ENCODE measurements at places on chromosomes 2 and 18. TPM values are rescaled to one million over a fixed set of nuclear protein-coding genes. Genes with fewer than 3 reads are reported as not detected.

Gene DCDC2C
- total RNA-seq: not detected

Gene OXER1
- total RNA-seq: 0.40 TPM

Gene VSNL1
- 65.6 TPM for total RNA-seq

Gene UPP2
- not detected for total RNA-seq

Gene PLEK
- total RNA-seq: 1.00 TPM

Gene DNAJB2
- 51.7 TPM for total RNA-seq

DNA sequence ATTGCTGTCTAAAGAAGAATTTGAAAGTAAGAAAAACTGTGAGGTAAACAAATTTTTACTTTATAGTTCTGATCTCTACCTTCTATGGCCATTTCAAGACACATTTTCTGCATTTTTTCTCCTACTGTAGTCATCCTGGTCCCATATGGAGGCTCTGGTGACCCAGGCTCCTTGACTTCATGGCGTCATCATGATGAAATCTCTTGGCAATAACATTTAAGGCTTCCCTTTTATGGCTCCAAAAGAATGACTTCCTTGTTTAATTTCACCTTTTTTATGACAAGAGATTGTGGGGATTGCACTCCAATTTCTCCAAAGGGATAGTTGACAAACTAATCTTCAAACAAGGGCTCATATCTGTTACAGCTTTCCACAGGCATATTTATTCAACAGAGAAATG is 143.0 kb upstream of the SCN7A start:
- no peak for ATAC-seq

GRCh38 chr2:112217854-112218253 is 37.0 kb downstream of the ZC3H8 start:
- ATAC-seq: no peak

- no peak for ATAC-seq
These were observed 154.9 kb downstream of the LNPK start for GRCh38 chr2:175847128-175847527.

DNA sequence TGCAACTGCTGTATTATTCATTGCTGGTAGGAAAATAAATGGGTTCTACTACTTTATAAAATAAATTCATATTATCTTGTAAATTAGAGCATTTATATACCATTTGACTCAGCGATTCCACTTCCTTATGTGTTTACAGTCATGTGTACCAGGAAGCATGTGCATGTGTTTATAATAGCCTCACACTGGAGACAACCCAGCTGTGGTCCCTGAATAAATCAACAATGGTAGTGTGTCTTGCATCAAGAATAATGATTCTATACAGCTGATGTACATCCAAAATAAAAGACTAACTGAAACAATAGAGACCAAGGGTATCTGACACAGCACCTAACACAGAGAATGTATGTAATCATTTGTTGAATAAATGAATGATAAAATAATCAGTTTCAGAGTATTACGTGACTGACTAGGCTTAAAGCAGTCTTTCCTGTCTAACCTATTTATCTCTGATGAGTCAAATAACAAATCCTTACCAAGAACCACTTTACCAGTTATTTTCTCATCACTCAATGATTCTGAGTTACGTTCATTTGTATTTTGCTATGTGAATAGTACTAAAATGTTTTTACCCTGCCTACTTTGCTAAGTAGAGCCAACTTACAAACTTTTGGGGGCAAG is 216.8 kb downstream of the UBE2E3 start:
- peak; percentile 33 for ATAC-seq

- no peak for ATAC-seq
These were observed 91.7 kb downstream of the SCN3A start for GRCh38 chr2:165112133-165112573.

- peak; percentile 50 for ATAC-seq
These were observed 18.9 kb upstream of the TMEM163 start for GRCh38 chr2:134737671-134738070.

DNA sequence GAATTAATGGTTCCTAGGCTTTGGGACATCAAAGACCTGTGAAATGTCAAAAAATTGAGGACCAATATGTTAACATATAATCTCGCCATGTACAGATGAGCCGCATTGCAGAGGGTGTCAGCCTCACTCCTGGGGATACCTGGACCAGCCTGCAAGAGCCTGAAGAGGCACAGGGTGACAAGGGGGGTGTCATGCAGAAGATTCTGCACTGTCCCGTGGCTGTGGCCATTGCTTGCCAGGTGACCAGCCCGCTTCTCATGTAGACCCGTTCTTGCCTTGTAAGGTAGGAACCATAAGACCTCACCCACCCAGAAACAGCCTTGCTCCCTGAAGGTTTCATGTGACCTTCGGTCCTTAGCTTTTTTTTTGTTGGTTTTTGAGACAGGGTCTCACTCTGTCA is 37.5 kb downstream of the TMEM37 start:
- ATAC-seq: no peak

DNA sequence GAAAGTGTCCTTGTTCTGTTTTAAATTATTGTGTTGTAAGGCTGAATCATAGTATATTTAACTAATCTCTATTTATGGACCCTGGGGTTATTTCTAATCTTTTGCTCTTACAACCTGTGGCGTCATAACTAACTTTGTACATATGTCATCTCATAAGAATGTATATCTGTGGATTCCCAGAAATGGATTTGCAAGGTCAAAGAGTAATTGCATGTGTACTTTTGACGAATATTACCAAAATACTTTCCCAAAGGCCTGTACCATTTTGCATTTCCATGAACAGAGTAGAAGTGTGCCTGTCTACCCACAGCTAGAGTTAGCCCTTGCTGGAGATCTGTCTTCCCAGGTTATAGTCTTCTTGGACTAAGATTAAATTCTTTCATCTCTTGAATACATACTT is 42.8 kb downstream of the SEMA4F start:
- ATAC-seq: peak; percentile 70

- no peak for ATAC-seq
These were observed 152.5 kb upstream of the HAAO start for GRCh38 chr2:42944779-42945415.

GRCh38 chr2:80326214-80326613 is 21.7 kb upstream of the LRRTM1 start:
- ATAC-seq: no peak

- ATAC-seq: no peak
These were observed 5.8 kb downstream of the NGEF start for GRCh38 chr2:233007270-233007669.

- no peak for ATAC-seq
These were observed 180.0 kb upstream of the MMADHC start for GRCh38 chr2:149767516-149767974.

DNA sequence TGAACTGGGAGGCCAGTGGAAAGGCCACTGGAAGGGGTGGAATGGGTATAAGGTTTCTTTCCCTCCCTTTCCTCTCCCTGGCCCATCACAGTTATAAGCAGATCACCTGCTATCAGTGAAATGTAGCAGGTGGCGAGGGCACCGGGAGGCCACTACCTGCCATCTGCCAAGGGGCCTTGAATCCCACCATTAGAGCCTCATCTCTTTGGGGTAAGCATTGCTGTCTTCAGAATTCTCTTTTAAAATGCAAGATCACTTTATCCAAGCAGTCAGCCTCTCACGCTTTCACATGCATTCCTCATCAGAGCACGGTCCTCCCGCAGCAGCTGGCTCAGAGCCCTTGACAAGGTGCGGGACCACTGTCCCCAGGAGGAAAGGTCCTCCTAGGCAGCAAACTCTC is 268.5 kb downstream of the CELF4 start:
- ATAC-seq: no peak

DNA sequence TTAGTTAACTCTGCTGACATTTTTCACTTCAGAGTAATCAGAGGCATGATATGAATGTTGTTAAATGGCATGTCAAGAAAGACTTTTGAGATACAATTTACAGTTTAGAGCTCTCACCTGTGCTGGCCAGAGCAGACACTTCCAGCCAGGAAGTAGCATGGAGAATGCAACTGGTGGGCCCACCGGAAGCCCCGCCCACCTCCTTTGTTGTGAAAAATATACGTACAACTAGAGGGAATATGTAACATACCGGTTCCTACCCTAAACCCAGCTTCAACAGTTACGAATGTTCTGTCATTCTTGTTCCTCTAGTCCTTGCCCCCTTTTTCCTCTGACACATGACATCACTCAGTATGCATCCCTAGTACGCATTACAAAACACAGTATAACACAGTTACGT is 70.2 kb upstream of the ITM2C start:
- peak; percentile 12 for ATAC-seq

- no peak for ATAC-seq
These were observed 14.4 kb upstream of the SP140L start for GRCh38 chr2:230312638-230313037.

GRCh38 chr2:233290051-233290845 is 17.4 kb upstream of the SAG start:
- ATAC-seq: no peak

DNA sequence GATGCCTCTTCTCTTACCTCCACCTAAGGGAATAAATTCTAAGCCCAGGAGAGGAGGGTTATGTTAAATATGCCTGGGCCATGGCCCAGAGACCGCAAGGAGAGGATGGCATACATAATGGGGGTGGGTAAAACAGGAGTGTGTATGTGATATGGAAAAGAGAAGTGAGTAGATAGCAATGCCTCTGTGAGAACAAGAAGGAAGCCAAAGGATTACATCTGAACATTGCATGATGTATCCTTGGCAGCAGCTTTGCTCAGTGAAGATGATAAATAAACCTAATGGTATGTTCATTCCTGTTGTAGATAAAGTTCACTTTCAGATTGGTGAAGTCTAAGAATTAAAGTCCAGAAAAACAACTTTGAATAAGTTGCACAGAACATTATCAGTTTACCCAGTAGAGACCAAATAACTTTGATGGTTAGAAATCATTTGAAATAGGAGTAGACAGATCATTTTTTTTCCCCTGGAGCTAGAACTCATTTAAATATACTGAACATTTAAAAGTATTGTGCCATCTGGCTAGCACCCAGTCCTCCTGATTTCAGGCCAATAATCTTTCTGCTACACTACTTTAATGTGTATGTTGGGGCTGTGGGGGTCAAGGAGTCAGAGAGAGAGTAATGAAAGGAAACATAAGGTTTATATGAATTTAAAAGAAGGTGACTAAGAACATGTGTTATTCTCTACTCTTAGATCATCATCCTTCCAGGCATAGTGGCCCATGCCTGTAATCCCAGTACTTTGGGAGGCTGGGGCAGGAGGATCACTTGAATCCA is 231.7 kb downstream of the PARD3B start:
- ATAC-seq: no peak

DNA sequence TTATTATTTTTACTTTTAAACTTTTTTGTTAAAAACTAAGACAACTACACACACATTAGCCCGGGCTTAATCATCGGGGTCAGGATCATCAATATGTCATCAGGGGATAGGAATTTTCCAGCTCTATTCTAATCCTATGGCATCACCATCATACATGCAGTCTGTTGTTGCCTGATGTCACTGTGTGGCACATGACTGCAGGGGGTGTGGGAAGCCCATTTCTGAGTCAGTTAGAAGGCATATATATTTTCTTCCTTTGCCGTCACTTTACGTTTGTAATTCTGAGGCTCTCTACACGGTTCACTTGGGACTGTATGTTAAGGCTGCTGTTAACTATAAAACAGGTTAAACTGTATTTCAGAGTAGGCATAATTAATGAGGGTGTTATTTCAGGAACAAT is 144.4 kb upstream of the ITGA6 start:
- ATAC-seq: peak; percentile 35

DNA sequence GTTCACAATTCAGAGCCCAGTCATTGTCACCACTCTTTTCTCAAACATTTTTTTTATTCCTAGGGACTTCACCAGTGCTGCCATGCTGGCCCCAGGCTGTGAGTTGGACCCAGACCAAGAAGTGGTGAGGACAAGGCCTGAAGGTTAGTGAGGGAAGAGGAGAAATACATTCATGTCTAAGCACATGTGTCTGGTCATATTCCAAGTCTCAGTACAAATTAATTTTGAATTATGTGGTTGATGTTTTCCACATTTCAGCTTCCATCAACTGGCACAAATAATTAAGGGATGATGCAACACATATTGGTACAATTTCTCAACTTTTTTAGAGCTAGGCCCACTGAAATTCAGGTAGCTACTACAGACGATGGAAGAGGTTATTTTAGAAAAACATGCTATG is 106.6 kb upstream of the UPP2 start:
- no peak for ATAC-seq

DNA sequence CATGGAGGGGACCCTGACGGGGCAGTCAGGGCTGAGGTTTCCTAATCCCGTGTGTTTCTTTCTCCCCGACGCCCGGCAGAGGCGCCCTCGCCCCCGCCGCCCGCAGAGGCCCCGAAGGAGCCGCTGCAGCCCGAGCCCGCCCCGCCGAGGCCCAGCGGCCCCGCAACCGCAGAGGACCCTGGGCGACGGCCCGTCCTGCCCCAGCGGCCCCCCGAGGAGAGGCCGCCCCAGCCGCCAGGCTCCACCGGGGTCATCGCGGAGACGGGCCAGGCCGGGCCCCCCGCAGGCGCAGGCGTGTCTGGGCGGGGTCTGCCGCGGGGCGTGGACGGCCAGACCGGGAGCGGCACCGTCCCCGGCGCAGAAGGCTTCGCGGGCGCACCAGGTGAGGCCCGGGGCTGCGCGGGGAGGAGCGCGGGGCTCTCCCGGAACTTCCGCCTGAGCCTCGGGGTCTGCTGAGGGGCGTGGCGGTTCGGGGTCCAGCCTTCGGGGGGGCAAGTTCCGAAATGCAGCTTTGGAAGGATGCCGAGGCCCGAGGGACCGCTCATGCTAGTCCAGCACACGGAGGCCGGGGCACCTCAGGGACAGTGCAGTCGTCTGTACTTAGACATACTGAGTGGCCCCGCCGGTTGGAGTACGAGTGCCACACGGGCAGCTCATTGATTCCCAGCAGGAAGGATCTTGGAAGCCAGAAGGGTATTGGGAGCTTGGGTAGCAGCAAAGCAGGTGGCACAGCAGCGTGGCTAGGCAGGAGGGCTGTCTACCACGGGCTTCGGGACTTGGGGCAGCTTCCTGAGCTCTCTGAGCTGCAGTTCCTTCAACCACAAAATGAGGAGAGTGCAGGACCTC is 60.1 kb downstream of the EMILIN2 start:
- peak; percentile 54 for ATAC-seq

- no peak for ATAC-seq
These were observed 227.3 kb upstream of the TANK start for GRCh38 chr2:160932960-160933359.

GRCh38 chr2:26344581-26345282 is 1.2 kb upstream of the SELENOI start:
- no peak for ATAC-seq

- no peak for ATAC-seq
These were observed 419 bp upstream of the GPR55 start for GRCh38 chr2:230925443-230925878.

Measured in esophagus mucosa (tissue), 1 donor.